T-helper 17 cell (primary cell): ENCODE measurements at places on chromosomes 7 and 10. TPM values are rescaled to one million over a fixed set of nuclear protein-coding genes. Genes with fewer than 3 reads are reported as not detected.
A peak's percentile ranks its signal among the peaks of the same experiment; 100 is the strongest.

- no peaks in the 10 kb centered on the region for H3K36me3 ChIP-seq
- no peaks in the 10 kb centered on the region for H3K4me1 ChIP-seq
- DNase-seq: no peak
- no peak overlapping the region for H3K4me3 ChIP-seq
- H3K27ac ChIP-seq: no peak overlapping the region
- H3K27me3 ChIP-seq: no peaks in the 10 kb centered on the region
Measured at GRCh38 chr7:46628389-46628788, 707.3 kb upstream of the IGFBP3 start.

Gene PTPRN2
- 0.42 TPM for total RNA-seq

GRCh38 chr10:62052276-62052675 is 150.8 kb downstream of the ARID5B start:
- H3K36me3 ChIP-seq: peaks cover 7% of the 10 kb centered on the region
- peak overlapping the region; percentile 99 for H3K27ac ChIP-seq
- DNase-seq: no peak
- peaks cover 63% of the 10 kb centered on the region for H3K4me1 ChIP-seq
- H3K27me3 ChIP-seq: no peaks in the 10 kb centered on the region

DNA sequence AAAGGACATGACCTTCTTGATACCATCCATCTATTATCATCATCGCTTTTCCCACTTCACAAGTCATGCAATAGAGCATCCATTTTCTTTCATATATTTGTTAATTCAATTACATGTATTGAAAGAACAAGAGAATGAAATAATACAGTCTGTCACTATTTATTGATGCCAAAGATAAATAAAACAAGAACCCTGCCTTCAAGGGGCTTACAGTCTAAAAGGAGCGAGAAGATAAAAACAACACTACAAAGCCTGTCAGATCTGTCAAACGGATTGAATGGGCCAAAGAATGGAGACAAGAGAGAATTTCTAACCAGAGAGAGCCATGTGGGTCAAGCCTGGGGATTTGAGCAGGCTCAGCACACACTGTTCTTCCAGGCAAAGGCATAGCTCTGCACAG is 15.9 kb downstream of the CPA5 start:
- no peak overlapping the region for H3K4me3 ChIP-seq
- H3K27ac ChIP-seq: no peak overlapping the region
- H3K27me3 ChIP-seq: peaks cover 6% of the 10 kb centered on the region
- no peak for DNase-seq

Gene GPC2
- 5.0 TPM for total RNA-seq

GRCh38 chr7:44223362-44224079 is 22.7 kb downstream of the YKT6 start:
- no peak overlapping the region for H3K4me3 ChIP-seq
- H3K27ac ChIP-seq: peak overlapping the region; percentile 66
- H3K4me1 ChIP-seq: peaks cover 4% of the 10 kb centered on the region
- H3K36me3 ChIP-seq: peaks cover 2% of the 10 kb centered on the region
- no peak for DNase-seq
- H3K27me3 ChIP-seq: peaks cover 18% of the 10 kb centered on the region

Gene CCDC126
- total RNA-seq: 7.5 TPM

DNA sequence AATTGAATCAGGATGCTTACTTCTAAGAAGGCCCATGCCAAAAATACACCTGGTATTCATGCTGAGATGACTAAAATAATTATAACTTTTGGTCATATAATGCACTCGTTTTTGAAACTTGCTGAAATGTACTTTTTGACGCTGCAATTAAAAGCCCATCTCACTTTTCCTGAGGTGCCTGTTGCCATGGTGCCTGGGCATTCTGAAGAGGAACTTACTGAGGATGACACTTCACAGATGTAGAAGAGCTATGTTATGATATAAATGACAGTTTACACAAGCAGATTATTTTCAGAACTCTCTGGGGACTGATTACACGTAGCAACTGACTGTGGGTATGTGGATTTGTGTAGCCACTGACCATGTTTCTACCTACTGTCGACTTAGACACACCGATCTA is 182.4 kb downstream of the TPK1 start:
- no peaks in the 10 kb centered on the region for H3K27me3 ChIP-seq
- H3K27ac ChIP-seq: no peak overlapping the region
- H3K4me1 ChIP-seq: peaks cover 12% of the 10 kb centered on the region
- no peak for DNase-seq
- no peak overlapping the region for H3K4me3 ChIP-seq
- H3K36me3 ChIP-seq: peaks cover 5% of the 10 kb centered on the region
